ENCODE measurements at places on chromosomes 2 and 18. TPM values are rescaled to one million over a fixed set of nuclear protein-coding genes. Genes with fewer than 3 reads are reported as not detected.

Gene QPCT
- 11.5 TPM for polyA plus RNA-seq

Gene LRRTM4
- polyA plus RNA-seq = 0.87 TPM

Gene DRC1
- polyA plus RNA-seq = 1.8 TPM

Gene IL36RN
- polyA plus RNA-seq = not detected

Gene PDE6D
- 22.5 TPM for polyA plus RNA-seq

Gene TMEM200C
- polyA plus RNA-seq = 2.3 TPM

Gene CFLAR
- polyA plus RNA-seq = 81.6 TPM

Gene G6PC2
- 0.09 TPM for polyA plus RNA-seq

Gene HOXD4
- 53.4 TPM for polyA plus RNA-seq

Gene IFIH1
- 5.6 TPM for polyA plus RNA-seq

Gene SLC14A1
- 3.4 TPM for polyA plus RNA-seq

Gene RUFY4
- 0.36 TPM for polyA plus RNA-seq

Gene TRABD2A
- polyA plus RNA-seq = 0.88 TPM

Gene BCS1L
- 53.9 TPM for polyA plus RNA-seq

Gene ACTG2
- polyA plus RNA-seq = 0.36 TPM

Gene SIX3
- not detected for polyA plus RNA-seq

Gene TMEM178A
- 116 TPM for polyA plus RNA-seq

Gene GAL3ST2
- polyA plus RNA-seq = 0.43 TPM

Gene CXCR2
- 0.36 TPM for polyA plus RNA-seq

Gene ADGRF3
- polyA plus RNA-seq = 3.7 TPM

Gene ERBB4
- polyA plus RNA-seq = 40.0 TPM

Gene ACVR1C
- 0.20 TPM for polyA plus RNA-seq

Gene PPM1G
- 91.2 TPM for polyA plus RNA-seq

Gene ASXL2
- polyA plus RNA-seq = 20.5 TPM

Gene TGOLN2
- 102 TPM for polyA plus RNA-seq

Gene ATP6V1C2
- polyA plus RNA-seq = 10.7 TPM

Gene SLC11A1
- polyA plus RNA-seq = 0.99 TPM

Data from renal pelvis (tissue), 12 donors.